ENCODE measurements at places on chromosomes 16 and 17. TPM values are rescaled to one million over a fixed set of nuclear protein-coding genes. Genes with fewer than 3 reads are reported as not detected.

DNA sequence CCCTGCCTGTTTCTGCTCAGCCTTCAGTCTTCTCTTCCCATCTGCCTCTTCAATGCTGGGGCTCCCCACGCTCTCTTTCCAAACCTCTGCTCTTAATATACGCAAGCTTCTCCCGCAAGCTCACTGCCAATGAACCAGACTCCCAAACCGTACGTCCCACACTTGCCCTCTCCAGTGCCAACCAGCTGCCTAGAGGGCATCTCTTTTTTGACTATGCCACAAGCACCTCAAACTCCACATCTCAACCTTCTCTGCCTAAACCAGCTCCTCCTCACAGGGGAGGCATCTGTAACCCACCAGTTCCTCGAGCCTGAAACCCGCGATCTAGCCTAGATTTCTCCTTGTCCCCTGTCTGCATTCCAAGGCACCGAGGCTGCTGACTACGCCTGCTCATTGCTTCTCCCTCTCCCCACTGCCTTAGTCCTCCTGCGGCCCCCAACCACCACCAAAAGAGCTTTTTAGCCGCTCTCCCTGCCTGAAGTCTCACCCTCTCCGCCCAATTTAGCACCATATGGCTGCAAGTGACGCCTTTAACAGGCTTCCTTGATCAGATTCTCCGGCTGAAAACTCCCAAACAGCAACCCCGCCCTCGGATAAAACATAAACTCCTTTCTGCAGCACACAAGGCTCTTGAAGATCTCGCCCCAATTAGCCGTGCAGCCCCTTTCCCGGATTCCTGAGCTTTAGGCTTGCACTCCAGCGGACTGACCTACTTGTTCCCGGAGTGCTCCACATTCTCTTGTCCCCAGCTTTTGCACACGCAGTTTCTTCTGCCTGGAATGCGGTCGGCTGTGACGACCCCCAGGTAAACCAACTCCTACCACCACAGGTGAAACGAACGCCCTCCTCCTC is 1.5 kb downstream of the GGA2 start:
- DNase-seq = no peak

DNA sequence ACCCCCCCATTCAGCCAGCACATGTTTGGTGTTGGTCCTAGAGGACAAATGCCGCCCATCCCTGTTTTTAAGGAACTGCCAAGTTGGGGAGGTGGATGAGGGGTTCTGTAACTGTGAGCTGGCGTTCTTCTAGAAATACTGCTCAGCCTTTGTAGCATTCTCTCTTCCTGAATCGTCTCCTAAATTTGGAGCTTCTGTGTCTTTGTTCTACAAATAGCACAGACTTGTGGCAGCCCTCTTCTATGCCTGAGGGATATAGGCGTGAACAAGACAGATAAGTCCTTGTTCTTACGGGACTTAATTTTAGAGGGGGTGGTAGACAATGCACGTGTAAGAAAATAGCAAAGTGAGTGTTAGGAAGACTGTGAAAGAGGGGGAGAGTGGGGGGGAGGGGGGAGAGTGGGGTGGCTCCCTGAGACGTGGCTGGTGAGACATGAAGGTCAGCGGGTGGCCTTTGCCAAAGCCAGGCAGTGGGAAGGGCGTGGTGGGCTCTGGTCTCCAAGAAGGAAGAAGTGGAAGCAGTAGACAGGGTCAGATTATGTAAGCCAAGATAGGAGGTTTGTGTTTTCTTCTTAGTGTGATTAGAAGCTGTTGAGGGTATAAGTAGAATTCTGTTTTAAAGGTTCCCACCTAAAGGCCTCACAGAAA is 9.9 kb downstream of the MFSD11 start:
- no peak for DNase-seq

DNA sequence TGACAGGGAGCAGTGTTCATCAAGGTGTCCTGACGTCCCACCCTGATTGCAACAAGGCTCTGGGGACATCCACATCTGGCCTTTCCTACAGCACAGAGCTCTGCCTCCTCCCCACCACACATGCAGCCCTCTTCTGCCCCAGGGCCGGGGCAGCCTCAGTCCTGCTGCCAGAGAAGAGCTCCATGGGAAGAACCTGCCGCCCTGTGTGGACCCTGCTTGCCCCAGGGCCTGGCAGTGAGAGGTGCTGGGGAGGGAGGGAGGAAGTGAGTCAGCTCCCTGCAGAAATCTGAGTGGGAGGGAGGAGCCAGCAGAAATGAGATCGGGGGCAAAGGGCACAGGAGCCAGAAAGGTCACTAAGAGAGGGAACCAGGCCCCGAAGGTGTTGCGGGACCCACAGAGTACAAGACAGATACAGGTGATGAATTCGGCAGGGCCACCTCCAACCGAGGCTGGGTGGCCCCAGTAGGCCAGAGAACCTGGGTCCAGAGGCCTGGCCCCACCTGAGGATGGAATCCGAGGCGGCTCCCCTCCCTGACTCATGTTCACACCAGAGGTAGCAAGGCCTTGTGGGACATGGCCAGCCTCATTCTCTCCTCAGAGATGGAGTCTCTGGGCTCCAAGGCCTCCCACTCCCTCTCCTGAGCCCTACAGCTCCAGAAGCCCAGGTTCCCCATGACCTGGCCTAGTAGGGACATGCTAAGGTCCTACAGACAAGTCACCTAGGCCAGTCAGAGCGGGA is 24.8 kb downstream of the MYO18A start:
- no peak for DNase-seq

GRCh38 chr16:88732172-88732960 is 26.1 kb downstream of the CTU2 start:
- DNase-seq = no peak

- no peak for DNase-seq
These were observed 21.6 kb upstream of the CACNG5 start for GRCh38 chr17:66813296-66813695.

GRCh38 chr17:43360376-43360738 is 38.4 kb upstream of the ARL4D start:
- peak; percentile 76 for DNase-seq

DNA sequence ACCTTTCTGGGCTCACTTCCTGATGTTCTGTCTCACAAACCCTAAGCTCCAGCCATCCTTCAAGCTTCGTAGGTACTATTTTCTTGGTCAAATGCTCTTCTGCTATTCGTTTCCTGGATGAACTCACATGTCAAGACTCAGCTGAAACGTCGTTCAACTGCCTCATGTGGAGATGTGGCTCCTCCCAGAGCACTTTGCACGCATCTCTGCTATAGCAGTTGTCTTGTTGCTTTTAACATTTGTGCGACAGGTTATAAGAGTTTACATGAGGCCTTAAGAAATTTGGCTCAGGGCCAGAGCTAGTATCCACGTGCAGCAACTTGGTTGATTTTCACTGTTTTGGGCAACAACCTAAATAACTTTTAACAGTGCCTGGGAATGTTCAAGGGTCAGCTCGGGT is 2.8 kb upstream of the KRT40 start:
- no peak for DNase-seq

DNA sequence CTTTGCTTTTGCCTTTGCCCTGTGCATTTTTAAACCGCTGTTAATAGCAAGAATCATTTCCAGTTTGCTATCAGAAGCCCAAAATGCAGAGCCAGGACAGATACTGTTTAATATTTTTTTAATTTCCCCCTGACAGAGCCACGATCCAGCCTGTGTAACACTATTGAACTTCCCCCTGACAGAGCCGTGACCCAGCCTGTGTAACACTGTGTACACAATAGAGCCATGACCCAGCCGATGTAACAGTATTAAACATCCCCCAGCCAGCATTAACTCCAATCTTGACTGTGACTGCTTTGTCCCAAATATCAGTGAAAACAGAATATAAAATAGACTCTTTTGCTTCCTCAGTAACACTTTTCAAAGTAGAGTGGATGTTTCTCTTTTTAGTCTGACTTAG is 607.9 kb upstream of the CDH5 start:
- no peak for DNase-seq

PFN1 gene
- total RNA-seq = 1,074 TPM

CACNG5 gene
- total RNA-seq = 0.21 TPM

Measured in Panc1 (cell line).